ENCODE measurements at places on chromosomes 11 and 22.

GRCh38 chr11:36109850-36110606 lies 166.2 kb downstream of the LDLRAD3 start:
- no peak for DNase-seq

DNA sequence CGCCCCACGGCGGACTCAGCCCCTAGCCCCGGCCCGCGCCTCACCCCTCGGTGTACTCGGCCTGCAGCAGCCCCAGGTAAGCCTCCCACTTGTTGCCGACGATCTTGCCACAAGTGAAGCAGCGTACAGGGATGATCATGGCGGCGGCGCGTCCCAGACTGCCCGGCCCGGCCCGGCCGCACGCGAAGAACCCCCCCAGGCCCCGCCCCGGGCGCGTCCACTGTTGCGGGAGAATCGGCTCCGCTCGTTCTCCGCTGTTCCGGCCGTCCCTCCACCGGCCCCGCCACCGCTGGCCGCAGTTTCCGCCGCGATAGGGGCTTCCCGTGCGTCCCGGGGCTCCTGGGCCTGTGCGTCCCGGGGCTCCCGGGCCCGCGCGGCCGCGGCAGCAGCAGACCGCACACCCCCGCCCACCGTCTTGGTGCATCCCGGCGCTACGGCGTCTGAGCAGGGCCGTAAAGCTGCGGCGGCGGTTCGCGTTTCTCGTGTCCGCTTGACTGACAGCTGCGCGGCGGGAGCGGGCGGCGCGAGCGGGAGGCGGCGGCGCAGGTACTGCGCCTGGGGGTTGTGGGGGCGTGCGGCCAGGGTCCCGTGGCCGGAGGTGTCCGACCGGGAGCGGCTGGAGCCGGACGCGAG lies at the start of the genes POLR2L and TSPAN4:
POLR2L (minus strand) TSS at position 160 of the 633 bp plus-strand sequence; CDS start at position 139, 21 bp downstream.
TSPAN4 (plus strand) TSS at position 483 of the 633 bp plus-strand sequence. CDS start 7,453 bp downstream, outside the sequence.
- DNase-seq: peak; percentile 96

DNA sequence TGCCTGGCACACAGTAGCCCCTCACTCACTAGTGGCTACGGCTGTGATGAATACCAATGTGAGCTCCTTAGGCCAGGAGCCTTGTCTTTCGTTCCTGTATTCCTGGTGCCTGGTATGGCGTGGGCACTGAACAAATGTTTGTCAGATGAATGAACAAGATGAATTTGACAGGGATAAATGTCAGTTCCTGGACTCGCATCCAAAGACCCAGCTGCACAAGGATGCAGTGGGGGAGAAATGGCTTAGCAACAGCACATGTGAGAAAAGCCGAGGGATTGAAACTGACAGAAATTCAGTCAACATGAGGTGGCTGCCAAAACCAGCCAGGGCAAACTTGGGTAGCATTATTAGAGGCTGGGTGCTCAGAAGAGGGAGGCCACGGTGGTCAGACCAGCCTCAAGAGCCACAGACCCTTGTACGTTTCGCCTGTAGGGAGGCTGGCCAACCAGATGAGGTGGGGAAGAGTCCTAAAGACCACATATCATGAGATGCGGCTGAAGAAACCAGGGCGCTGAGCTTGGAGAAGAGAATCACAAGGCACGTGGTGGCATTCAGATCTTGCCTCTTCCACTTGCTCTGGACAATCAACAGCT lies 7.7 kb upstream of the SLC22A8 start:
- no peak for DNase-seq

- peak; percentile 65 for DNase-seq
Measured at GRCh38 chr22:23772315-23772648, 367 bp upstream of the MMP11 start.

DNA sequence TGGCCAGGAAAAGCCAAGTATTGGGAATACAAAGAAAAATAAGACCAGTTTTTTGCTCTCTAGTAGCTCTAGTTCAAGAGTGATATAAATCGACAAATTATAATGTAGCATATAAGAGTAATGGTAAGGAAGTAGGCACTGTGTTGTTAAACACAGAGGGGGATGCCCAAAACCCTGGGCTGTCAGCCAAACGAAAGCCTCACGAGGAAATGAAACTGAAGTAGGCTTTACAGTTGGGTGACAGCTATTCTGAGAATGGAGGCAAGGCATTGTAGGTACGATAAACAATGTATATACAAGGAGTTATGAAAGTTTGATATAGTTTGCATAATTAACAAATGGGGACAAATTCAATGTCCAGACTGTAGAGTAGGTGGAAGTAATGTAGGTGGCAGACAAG lies 176.4 kb downstream of the FAM181B start:
- DNase-seq: peak; percentile 84

GRCh38 chr11:64323373-64323772 lies 5.5 kb downstream of the PRDX5 start:
- no peak for DNase-seq

DNA sequence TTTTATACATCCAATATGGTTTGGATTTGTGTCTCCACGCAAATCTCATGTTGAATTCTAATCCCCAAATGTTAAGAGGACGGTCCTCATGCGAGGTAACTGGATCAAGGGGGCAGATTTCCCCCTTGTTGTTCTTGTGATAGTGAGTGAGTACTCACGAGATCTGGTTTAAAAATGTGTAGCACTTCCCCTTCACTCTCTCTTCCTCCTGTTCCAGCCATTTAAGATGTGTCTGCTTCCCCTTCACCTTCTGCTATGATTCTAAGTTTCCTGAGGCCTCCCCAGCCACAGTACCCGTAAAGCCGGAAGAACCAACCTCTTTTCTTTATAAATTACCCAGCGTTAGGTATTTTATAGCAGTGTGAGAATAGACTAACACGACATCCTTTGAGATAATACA lies 98.6 kb downstream of the TTC28 start:
- no peak for DNase-seq
